ENCODE measurements at places on chromosomes 13 and 19.
A peak's percentile ranks its signal among the peaks of the same experiment; 100 is the strongest.

GRCh38 chr19:38830039-38830733 lies 1.4 kb downstream of the ECH1 start:
- no peak for DNase-seq

GRCh38 chr13:44300895-44301638 lies 72.6 kb upstream of the SERP2 start:
- peak; percentile 36 for DNase-seq

DNA sequence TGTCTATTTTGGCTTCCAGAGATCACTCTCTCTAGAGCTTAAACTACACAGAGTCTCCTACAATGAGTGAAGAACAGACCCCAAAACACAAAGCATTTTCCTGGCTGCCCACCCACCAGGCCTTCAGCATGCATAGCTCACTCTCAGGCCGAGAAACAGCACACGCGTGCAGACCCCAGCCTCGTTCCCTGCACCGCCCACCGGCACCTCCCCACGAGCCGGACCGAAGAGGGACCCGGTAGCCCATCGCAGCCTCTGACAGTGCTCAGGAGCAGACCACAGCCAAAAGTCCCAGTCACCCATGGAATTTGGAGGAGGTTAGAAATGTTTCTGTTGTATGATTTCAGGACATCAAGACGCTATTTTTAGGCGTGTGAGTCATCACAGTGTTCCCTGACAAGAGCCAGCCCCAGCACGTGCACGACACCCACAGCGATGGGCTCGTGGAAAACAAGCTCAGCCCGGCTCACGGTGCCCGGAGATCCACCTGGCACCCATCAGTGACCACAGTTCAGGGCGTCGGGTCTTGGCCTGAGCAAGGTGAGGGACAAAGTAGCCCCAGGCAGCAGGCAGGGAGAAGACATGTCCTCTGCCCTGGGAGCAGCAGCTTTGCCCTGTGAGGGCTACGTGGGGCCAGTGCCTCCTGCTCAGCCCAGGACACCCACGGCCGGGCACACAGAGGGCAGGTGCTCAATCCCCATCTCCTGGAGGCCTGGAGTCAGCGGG lies 50.1 kb upstream of the SPACA7 start:
- DNase-seq = no peak

DNA sequence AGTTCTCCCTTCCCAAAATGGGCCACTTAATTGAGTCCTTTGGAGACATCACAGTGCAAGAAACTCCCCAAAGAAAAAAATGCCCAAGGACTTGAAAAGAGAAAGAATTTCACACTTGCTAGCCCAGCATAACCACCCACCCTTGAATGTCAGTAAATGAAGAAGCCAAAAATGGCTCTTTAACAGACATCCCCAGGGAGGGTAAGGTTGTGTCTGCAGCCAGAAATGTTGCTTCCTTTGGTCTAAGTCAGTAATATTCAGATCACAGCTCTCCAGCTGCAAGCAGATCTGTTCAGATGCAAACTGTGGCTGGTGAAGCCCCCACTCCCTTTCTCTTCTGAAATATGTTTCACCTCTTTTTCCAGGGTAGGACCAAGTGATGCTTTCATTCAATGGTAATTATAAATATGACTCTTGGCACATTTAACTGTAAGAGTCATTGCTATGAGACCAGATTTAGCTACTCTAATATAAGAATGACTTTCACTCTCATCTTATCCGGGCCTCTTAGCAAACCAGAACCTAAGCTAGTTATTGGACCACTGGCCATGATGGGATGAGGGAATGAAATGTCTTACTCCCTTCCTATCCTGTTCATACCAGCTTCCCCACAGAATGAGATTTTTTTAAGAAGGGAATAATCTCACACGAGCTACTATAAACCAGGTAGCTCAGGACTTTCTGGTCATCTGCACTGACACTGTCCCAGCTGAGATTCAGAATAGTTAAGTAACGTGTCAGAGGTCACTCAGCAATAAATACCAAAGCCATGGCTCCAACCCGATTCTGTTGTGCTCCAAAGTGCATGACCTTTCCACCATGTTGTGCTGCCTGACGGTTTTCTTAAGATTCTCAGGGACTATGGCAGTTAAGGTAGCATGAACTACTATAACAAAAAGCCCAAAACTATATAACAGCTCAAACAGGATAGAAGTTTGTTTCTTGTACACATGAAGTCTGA lies 234.1 kb downstream of the FOXO1 start:
- no peak for DNase-seq

GRCh38 chr13:42007844-42008243 lies 40.6 kb upstream of the DGKH start:
- DNase-seq = no peak

DNA sequence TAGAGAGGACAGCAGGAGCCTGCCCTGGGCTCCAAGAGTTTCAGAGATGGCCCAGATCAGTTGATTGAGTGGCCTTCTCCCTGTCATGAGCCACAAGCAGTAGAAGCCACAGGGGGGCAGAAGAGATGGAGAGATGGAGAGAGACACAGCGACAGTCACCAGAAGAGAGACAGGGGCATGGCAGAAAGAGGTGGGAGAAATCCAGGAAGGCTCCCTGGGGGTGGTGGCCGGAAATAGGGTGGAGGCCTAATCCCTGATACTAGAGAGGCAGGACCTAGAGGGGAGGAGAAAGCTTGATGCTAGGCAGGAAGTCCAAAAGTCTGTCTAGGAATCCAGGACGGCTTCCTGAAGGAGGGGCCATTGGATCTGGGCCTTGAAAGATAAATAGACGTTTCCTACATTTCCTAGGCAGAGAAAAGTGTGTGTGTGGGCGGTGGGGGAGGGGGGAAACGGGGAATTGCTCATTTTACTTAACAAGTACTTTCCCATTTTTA lies 9.6 kb upstream of the TPM4 start:
- DNase-seq = no peak

- no peak for DNase-seq
Measured at GRCh38 chr13:86269511-86269910, 470.3 kb upstream of the SLITRK6 start.

GRCh38 chr13:73138276-73138637 lies 79.5 kb downstream of the KLF5 start:
- no peak for DNase-seq

DNA sequence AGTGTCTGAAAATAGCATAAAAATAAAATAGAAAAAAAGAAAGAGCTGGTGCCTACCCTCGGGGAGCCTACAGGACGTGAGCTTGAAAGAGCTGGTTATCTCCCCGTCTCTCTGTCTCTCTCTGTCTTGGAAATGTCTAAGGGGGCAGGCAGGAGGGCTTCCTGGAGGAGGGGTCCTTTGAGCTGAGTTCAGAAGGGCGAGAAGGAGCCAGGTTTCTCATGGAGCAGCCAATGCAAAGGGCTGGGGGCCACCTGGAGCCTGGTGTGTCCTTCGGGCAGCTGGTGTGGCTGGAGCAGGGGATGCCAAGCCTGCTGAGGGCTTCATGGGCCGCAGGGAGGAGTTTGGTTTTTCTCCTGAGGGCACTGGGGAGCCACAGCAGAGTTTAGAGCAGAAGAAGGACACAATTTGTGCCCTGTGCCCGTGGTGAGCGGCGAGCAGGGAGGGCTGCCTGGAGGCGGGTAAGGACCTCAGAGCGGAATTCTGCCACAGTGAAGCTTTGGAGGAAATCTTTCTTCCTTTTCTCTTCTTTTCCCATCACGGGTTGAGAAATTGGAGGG lies 38.7 kb downstream of the EFNA2 start:
- DNase-seq = no peak

- DNase-seq = no peak
Measured at GRCh38 chr19:47241919-47242577, 11.0 kb upstream of the BBC3 start.

GRCh38 chr13:99585609-99586008 lies 84.3 kb downstream of the TM9SF2 start:
- DNase-seq = no peak

GRCh38 chr13:51549050-51549449 lies 35.2 kb upstream of the WDFY2 start:
- DNase-seq = no peak

GRCh38 chr13:97359181-97360057 lies 74.5 kb upstream of the RAP2A start:
- DNase-seq = peak; percentile 73

- DNase-seq = no peak
Measured at GRCh38 chr13:81458170-81458569, 1117.2 kb upstream of the SPRY2 start.

DNA sequence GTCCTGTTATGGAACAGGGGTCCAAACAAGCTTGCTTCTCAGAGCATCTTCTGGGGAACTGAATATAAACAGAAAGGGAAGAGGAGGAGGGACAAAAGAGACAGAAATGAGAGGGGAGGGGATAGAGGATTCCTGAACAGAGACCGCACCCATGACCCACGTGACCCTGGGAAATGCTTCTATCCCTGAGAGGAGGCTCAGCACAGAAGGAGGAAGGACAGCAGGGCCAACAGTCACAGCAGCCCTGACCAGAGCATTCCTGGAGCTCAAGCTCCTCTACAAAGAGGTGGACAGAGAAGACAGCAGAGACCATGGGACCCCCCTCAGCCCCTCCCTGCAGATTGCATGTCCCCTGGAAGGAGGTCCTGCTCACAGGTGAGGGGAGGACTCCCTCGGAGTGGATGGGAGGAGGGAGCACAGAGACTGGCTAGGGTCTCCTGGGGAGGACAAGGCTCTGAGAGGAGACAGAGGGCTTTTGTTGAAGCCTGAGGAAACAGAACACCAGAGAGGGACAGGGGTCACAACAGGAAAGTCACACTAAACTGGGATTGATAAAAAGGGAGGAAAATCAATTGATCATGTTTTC lies at the start of gene CEACAM6:
TSS of gene CEACAM6 (plus strand) at position 203 of the 586 bp plus-strand sequence. CDS start at position 312, 109 bp downstream.
- DNase-seq = no peak

DNA sequence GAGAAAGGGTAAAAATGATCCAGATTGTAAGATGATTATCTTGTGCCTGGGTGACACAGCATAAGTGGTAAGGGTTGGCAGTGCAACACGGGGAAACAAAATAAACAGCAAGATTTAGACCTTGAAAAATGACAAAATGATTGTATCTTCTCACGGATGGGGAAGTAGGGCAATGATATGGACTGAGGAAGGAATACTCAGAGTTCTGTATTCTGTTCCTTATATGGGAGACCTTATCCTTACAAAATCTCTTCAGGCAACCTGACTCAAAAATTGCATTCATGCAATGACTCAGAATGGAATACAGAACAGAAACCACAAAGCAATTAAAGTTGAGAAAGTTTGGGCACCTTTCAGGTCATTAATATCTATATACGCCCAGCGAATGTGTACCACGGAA lies 149.0 kb downstream of the HS6ST3 start:
- DNase-seq = no peak

DNA sequence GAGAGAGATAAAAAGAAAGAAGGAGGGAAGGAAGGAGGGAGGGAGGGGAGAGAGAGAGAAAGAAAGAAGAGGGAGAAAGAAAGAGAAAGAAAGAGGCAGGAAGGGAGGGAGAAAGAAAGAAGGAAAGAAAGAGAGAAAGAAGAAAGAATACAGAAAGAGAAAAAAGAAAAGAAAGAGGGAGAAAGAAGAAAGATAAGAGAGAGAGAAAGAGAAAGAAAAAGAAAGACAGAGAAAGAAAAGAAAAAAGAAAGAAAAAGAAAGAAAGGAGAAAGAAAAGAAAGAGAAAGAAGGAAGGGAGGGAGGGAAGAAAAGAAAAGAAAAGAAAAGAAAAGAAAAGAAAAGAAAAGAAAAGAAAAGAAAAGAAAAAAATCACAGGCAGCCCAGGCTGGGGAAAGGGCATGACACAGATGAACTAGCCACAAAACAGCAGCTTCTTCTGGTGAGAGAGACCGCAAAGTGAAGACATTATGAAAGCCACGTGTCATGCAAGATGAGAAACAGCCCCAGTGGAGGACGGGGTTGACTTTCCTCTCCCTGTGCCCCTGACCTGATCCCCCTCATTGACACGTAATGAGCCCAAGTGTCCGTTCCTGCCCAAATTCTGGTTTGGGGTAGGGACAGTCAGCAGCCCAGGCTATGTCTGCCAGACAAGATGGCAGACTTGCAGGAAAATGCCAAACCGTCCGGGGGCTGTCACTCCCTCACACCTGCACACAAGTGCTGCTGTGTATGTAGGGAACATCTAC lies 102.1 kb downstream of the INSR start:
- no peak for DNase-seq

GRCh38 chr19:50500060-50500752 lies 10.8 kb downstream of the JOSD2 start:
- DNase-seq = peak; percentile 28

- no peak for DNase-seq
Measured at GRCh38 chr19:11356676-11357550, 1.7 kb downstream of the PLPPR2 start.
